ENCODE measurements at places on chromosomes 1 and 21.

- DNase-seq, result no peak
Observed at GRCh38 chr1:30471307-30471706, 252.1 kb downstream of the MATN1 start.

DNA sequence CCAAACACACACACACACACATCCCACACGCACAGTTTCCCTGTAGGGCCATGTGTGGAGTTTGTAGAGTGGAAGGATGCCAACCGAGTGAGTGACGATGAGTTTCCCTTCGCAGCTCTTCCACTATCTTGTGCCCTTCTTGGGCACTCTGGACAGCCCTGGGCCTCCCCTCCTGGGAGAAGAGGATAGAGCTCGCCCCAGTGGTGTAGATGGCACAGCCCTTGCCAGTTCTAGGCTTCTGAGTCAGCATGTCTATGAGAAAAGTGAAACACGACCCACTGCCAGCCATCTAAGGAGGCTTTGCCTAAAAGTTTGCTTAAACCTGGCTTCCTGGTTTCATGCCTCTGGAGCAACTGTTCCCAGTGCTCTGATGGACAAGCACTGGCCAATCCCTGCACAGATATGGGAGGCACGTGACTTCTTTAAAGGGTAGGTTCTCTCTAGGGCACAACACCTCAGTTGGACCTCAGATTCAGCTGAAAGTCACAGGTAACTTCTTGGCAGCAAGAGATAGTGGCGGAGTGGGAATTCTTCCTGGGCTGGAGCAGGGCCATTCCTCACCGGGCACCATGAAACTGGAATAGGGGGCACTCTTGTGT is 195.9 kb upstream of the GALNT2 start:
- no peak for DNase-seq

DNA sequence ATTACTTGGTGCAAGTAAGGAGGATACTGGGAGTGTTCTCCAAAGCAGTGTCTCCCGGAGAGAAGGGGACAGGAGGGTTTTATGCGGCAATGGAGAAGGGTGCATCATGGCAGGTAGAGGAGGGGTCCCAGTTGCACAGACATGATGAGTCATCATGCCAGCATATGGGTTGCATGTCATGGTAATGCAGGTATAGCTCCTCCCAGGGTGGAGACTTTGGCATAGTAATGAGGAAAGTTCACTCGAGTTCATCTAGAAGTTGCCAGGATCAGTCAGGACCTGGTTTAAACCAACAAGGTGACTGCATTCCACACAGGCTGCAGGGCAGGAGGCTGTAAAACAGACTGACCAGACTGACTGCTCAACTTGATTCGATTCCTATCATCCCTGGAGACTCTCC is 355.7 kb upstream of the DUSP10 start:
- no peak for DNase-seq

GRCh38 chr1:202145068-202145743 is 669 bp upstream of the ARL8A start:
- no peak for DNase-seq

DNA sequence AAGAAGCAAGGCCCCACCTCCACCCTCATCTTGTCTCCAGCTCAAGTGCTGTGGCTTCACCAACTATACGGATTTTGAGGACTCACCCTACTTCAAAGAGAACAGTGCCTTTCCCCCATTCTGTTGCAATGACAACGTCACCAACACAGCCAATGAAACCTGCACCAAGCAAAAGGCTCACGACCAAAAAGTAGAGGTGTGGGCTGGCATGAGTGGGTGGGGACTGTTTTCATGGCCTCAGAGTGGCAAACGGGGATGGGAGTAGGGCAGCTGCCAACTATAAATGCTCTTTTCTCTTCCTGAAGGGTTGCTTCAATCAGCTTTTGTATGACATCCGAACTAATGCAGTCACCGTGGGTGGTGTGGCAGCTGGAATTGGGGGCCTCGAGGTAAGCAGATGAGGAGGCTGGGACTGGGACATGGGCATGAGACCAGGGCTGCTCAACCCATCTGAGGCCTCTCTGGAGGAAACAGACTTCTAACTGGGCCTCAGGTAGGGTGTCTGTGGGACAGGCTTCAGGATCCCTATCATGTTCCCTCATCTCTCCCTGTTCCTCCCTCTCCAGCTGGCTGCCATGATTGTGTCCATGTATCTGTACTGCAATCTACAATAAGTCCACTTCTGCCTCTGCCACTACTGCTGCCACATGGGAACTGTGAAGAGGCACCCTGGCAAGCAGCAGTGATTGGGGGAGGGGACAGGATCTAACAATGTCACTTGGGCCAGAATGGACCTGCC is 8.8 kb upstream of the P3R3URF start:
- no peak for DNase-seq

- no peak for DNase-seq
Observed at GRCh38 chr1:203475012-203475981, at the start of gene PRELP. PRELP (plus strand) TSS chr1:203475806; CDS start chr1:203483185, 7,379 bp downstream.

DNA sequence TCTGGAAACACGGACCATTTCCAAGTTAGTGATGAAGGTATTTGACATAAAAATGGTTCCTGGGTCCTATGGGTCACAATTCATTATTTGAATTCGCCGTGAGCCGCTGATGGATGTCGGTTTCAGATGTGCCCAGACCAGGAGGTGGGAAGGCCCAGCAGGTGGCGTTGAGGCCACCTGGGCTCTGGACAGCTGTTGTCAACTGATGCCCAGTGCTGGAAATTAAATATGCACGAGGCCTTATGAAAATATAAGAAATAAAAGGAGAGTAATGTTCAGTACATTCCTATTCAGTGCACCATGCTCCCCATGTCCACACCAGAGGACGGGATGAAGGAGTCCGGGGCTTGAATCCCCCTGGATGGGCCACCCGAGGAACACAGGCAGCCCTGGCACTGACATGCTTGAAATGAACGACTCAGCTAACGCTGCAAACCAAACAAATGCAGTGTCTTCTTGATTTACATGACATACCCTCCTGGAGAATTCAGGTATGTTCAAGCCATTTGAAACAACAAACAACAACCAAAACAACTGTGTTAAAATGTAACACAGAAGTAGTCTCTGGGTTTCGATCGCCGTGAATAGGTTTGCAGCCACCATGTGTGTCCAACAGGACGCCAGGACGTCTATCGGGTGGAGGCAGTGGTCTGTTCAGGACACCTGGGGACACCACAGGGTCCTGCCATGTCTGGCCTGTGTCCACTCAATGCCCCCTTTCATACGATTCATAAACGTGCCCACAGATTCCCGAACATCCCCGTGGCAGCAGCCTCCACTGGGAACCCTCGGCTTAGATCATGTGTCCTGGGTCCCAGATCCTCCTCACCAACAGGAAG is 6.1 kb downstream of the TFF3 start:
- DNase-seq, result no peak

GRCh38 chr1:33508151-33508550 is 35.7 kb downstream of the ZSCAN20 start:
- no peak for DNase-seq

DNA sequence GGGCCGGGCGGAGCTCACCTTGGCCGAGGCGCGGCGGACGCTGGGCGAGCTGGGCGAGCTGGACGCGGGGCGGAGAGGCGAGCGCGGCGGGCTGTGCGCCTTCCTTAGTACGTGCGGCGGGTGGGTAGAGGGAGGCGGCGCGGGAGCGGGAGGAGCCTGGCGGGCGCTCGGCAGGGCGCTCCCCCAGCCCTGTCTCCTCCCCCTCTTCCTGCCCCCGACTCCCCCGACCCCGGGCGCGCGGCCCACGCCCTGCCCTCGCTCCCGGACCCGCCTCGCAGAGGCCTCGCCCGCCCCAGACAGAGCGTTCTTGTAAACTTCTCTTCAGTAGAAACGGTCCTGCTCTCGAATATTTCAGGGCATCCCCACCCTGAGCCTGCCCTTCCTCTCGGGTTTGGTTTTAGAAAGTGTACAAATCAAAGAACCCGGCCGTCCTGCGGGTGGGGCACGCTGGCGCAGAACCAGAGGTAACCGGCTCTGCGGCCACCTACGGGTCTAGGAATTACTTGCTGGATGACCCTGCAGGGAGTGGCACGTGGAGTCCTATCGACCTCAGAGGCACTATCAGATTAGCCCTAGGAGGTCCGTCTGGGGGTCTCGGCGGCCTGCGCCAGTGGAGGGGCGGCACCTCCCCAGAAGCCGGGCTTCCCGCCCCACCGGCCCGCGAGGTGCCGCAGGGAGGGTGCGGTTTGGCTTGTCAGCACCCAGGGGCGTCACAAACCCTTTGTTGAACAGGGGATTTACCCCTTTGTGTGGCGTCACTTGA is at the start of gene S100A10:
S100A10 (minus strand) TSS at position 126 of the 763 bp plus-strand sequence. CDS start 7,629 bp downstream, outside the sequence.
- peak; percentile 70 for DNase-seq

DNA sequence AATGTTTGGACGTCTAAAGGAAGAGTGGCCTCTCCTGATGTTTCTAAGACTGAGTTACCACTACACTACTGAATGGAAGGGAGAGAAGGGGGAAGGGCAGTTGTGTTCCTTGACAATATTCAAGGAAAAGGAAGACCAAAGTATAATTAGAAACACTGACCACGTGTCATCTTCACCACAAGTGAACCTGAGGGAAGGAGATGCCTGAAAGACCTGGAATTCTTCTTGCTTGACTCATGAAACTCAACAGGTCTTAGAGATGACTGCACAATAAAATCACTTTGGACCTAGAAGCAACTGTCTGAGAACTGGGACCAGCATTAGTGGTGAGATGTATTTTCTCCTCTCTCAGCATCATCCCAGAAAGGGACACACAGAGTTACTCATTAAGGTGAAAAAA is 56.7 kb downstream of the PTPN14 start:
- no peak for DNase-seq

DNA sequence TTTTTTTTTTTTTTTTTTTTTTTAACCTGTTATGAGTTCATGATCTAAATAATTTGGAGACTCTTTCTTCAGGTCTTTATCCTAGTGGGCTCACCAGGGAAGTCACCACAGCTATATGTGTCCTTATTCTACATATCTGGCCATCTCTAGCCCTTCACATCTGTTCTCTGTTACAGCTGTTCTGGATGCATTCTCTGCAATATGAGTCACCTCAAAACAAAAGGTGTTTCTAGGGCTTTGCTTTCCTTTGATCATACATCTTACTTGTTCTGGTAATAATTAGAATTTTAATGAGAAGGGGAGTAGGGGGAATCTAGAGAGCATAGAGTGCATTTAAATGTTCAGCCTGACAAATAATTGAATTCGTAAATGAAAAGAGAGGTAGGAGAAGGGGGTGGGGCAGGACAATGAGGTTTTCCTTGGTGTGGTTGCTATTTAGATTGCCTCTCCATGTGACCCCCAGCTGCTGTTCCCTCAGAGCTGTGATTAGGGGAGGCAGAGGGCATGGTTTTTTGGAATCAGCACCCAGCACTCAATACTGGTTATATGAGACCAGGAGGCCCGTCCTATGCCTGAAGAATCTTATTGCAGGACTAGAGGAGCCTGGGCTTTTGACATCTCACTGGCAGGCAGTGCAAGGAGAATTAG is 8.0 kb downstream of the SYT6 start:
- DNase-seq, result no peak

DNA sequence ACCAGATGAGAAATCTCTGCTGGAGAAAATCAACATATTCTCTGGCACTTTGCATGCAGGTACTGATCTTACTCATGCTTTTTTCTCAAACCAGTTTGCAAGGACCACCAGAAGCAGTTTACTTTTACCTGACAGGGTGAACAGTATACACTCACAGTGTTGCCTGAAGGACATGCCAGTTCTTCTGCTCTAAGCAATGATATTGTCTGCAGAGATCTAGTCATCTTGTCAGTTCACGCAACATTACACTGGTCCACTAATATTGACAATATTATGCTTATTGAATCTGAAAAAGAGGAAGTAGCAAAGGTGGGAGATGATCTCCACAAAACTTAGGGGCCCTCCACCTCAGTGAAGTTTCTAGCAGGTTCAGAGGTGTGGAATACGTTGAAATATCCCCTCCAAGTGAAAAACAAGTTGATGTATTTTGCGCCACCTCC is 3.8 kb upstream of the S100B start:
- DNase-seq, result no peak

- no peak for DNase-seq
Observed at GRCh38 chr1:82830690-82831380, 1030.1 kb downstream of the ADGRL2 start.

GRCh38 chr1:177490036-177490639 is 319.4 kb downstream of the BRINP2 start:
- no peak for DNase-seq

DNA sequence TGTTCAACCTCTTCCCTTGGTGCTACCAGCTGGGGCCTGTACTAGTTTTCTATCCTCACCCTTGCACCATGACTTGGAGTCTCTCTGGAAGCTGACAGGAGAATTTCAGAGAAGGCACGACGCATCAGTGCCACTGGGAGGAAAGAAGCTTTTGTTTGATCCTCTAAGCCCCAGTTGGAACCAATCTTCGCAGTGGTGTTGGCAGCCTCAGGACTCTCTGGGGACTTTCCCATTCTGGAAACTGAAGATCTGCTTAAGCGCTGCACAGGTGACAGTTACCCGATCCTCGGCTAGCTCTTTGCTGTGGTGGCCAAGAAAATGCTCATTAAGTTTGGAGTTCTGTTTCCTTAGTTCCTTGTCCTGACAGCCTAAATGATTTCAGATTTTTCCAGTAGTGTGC is 222.3 kb downstream of the RHOU start:
- no peak for DNase-seq

GRCh38 chr1:98702976-98703375 is 41.5 kb downstream of the SNX7 start:
- no peak for DNase-seq

DNA sequence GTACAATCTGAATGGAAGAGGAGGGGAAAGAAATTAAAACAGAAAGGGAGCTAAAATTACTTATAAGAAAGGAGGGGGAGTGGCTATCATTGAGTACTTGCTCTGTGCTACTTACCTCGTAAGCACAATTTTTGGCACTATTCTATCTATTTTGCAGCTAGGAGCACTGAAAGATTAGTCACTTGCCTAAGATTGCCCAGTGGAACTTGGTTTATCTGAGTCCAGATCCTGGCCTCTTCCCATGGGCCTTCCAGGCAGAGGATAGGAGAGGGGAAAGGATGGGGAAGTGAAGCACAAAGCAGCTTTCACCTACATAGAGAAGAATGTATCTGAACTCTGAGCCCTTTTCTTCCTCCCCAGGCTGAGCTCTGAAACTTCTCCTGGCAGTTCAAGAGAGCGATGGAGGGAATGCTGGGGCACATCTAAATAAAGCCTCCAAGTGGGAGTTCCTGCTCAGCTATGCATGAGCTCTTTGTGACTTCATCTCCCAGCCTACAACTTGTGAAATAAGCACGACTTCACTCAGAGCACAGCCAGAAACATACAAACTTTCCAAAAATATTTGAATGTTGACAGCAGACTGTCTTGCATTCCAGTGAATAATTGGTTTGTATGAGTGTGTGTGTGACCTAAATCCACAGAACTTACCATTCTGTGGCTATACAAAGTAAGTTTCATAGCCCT is 29.4 kb downstream of the HMGB4 start:
- no peak for DNase-seq

- no peak for DNase-seq
Observed at GRCh38 chr1:21511579-21512522, 2.6 kb downstream of the ALPL start.

- no peak for DNase-seq
Observed at GRCh38 chr1:74699331-74699730, 25.7 kb upstream of the ERICH3 start.

Measured in stimulated activated CD4-positive, alpha-beta T cell treated with anti-CD3 and anti-CD28 coated beads, Interleukin-15, amount 100 ng/mL, for 1 hour (primary cell).